CD4-positive, CD25-positive, alpha-beta regulatory T cell (primary cell): ENCODE measurements at places on chromosomes 3 and 15. TPM values are rescaled to one million over a fixed set of nuclear protein-coding genes. Genes with fewer than 3 reads are reported as not detected.

Gene CAND2
- 0.72 TPM for total RNA-seq

Gene SEC61A1
- 127 TPM for total RNA-seq

Gene SKOR1
- total RNA-seq: 2.5 TPM

DNA sequence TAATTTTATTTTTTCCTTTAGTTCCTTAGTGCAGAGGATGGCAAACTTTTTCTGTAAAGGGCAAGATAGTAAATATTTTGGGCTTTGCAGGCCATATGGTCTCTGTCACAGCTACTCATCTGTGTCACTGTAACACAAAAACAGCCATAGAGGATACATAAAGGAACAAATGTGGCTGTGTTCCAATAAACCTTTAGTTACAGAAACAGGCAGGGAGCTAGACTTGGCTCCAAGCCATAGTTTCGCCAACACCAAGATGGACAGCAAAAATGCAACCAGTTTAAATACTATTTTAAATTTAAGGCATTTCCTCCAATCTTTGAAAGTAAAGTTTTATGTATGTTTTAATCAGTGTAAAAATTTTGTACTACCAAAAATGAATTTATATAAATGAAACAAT, 753.4 kb downstream of the FHIT start:
- no peak for DNase-seq

DNA sequence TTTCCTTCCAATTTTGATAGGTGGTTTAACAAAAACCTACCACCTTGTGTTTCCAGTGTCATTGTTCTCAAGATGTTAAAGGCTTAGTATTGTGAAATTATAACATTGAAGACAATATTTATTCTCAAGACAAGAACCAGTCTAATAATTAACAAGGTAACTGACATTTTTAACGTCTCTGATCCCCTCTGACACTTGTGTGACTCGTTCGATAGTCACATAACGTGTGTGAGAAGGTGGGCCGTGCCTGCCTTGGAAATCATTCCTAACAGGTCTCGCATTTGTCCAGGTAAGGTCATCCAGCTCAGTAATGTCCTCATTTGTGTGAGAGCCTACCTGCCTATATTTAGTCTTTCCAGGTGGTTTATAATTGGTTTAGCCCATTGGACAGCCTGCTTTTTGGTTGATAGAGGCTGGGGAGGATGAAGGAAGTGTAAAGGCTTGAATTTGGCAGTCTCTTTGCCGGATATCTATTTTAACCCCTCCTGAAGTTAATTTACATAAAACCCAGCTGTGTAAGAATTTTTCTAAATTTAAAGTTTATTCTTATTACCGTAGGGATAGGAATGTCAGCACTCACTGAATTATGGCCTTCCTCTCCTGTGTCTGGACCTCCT, 94.4 kb downstream of the AKAP13 start:
- DNase-seq: no peak

- DNase-seq: no peak
Measured at GRCh38 chr3:149844091-149844490, 31.1 kb downstream of the RNF13 start.

DNA sequence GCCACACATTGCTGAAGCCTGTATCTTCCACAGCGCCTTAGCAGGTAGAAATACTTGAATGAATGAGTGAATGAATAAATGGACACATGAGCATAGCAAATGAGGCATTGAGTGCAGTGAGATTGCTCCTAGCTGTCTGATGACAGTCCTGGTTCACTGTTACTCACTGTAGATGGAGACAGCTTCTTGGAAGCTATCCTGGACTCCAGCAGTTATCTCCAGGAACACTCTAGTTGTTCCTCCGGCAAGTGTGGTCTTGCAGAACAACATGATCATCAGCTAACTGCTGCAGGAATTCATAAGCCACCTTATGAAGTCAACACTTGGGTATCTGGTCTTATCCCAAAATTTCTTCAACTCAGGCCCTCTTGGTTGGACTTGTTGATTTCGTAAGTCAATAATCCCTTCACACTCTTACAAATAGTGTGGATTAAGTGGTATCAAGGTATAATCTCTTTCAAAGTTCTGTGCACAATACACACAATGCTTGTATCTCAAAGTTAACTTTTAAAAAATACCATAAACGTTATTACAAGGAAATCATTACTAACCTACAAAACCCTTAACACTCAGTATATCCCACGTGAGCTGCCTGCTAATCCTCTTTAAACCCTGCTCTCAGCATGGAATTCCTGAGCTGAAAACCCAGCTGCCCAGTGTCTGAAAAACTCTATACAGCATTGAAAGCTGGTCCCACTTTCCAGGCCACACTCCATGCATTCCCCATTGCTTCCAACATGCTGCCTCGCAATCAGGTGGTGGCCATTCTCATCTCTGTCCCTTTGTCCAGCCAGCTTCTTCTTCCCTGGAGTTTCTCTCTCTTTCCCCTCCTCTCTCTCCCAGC, 14.4 kb upstream of the ZBTB38 start:
- no peak for DNase-seq

- DNase-seq: no peak
Measured at GRCh38 chr3:150920236-150920635, 15.0 kb upstream of the MINDY4B start.

DNA sequence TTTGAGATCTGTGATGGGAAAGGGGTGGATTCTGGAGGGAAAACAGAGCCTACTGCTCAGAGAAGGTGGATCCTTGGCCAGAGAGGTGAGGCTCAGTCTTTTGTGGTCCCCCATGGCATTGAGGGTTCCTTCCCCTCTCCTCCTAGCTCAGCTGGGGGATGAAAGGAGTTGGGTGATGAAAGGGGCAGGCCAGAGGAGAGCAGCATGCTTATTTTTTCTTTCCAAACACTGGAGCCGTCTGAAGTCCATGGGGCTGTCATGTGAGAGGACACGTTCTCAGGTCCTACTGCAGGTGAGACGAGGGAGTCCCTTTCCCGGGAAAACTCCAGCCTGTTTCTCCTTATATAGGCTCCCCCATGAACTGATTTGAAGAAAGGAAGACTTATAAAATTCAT, 71.4 kb downstream of the SCN5A start:
- DNase-seq: no peak

- DNase-seq: no peak
Measured at GRCh38 chr3:61055447-61055846, 195.8 kb downstream of the FHIT start.

DNA sequence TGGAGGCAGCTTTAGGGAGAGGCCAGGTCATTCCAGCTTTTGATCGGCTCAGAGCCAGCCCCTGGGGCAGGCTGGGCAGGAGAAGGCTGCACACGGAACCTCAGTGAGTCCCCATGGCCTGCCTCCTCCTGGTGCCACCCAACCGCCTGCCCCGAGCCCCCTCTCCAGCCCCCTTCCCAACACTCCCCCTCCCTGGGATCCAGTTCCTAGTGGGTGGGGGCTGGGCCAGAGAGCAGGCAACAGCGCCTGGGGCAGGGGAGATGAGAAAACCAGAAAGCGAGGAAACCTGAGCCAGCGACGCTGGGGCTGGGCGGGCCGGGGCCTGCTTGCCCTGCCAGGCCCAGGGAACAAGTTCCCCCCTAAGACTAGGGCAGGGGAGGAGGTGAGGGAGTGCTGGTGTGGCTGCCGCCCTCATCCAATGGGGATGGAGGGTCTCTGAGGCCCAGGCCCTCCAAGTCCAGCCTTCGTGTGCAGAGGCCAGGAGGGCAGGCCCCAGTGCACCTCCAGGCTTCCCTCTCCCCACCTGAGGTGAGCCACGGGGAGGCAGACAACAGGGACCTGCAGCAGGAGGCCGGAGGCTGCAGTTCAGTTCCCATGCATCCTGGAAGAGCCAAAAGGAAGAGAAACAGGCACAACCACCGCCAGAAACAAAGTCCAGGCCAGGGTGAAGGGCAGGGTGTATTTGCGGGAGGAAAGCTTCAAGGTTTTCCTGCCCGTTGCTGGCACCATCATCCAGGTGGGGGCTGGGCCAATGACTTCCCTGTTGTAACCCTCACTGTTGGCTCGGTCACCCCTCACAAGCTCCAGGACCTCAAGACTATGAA, 4.0 kb upstream of the SEMA3F start:
- no peak for DNase-seq

GRCh38 chr3:197003461-197004385, 25.9 kb downstream of the MELTF start:
- no peak for DNase-seq

- no peak for DNase-seq
Measured at GRCh38 chr3:156581954-156582353, 27.0 kb upstream of the SSR3 start.

DNA sequence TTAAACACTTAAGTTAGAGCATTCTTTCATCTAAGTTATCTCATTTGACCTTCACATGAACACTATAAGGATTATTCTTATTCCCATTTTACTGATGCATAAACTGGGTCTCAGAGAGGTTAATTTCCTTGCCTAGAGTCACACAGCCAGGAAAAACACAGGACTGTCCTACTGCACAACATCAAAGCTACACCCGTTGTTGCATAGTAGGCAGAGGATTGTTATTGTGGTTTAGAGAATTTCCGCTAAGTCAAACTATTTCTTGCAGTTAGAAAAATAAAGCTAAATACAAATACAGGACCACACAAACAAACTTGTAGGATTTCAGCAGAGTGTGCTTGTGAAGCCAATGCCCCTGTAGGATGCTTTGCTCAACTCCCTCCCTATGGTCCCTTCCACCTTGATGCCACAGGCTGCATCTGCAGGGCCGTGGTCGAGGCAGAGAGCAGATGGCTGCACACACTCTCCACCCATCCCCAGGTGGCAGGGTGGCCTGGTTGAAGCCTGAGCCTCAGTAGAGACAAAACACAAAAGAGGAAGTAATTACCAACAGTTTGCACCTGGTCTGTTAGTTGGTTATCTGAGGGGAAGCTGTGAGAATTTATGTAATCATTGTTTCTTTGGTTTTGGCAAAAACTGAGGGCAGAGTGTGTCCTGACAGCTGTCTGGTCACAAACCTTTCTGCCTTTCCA, 41.1 kb upstream of the SKOR1 start:
- peak; percentile 40 for DNase-seq

- DNase-seq: no peak
Measured at GRCh38 chr3:99199021-99199420, 297.5 kb upstream of the DCBLD2 start.

DNA sequence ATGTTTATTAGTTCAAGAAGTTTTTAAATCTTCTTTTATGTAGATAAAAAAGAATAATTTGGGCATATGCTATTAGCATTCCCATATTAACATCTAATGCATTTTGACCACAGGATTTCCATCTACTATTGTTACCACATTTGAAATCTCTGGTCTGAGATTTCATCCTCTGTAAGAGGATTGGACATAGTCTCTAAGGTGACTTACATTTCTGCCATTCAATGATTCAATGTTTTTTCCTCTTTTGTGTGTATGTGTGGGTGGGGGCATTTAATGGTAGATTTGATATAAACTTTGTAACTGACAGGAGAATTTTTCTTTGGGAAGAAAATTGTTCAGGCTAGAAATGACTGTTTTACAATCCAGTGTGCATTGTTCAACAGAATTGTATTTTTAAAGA, 307.3 kb upstream of the RBMS3 start:
- no peak for DNase-seq

GRCh38 chr3:67940210-67940952, 286.0 kb upstream of the SUCLG2 start:
- no peak for DNase-seq

DNA sequence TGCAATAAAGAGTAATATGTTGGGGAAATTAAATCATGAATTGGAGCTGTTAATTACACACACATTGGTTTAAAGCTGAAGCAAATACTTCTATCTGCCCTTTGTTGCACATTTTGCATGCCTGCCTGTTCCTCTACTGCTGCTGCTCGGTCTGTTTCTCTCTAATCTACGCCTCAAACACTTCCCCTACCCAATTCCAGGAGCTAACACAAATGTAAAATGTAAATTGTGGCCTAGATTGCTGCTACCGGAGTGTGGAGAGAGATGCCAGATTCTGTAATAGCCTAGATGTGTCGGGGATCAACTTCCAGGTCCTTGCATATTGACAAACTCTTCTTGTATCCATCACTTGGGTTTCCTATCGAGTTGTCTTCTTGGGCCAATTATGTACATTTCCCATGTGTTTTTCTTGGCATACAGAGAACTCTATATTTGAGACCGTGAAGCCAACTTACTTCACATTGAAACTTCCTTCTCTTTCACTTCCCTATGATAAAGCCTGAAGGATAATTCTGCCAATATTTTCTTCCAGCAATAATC, 450.4 kb upstream of the NR2F2 start:
- DNase-seq: no peak
